Ammon's horn (tissue), 1 donor: ENCODE measurements at places on chromosomes 16 and 17.
A peak's percentile ranks its signal among the peaks of the same experiment; 100 is the strongest.

- no peak for DNase-seq
Observed at GRCh38 chr17:40450175-40450574, 6.9 kb downstream of the IGFBP4 start.

DNA sequence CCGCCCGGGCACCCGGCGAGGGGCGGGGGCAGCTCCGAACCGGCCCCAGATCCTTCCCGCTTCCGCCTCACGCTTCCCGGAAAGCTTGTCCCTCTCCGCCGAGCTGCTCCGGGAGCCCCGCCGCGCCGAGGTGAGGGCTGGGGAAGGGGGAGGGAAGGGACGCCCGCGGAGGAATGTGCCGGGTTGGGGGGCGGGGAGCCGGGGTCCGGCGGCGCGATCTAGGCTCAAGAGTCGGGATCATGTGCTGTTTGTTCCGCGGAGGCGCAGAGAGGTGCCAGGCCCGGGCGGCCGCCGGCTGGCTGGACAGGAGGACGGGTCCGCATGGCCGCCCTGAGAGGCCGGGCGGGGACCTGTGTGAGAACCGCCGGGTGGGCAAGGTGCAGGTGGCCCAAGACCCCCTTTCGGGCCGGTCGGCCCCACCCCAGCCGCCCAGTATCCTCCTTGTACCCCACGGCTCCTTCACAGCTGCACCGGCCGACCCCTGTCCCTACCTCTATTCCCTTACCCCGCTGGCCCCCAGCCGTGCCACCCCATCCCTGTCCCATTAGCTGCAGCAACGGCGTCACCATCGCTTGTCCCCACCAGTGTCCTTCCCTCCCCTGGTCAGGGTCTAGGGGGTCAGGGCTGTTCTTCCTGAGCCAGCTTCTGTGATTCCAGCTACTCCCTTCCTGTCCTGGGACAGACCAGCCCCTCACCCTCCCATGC lies 429 bp downstream of the KIF1C start:
- no peak for DNase-seq

GRCh38 chr17:80794281-80795089 lies 197.2 kb upstream of the CHMP6 start:
- no peak for DNase-seq

DNA sequence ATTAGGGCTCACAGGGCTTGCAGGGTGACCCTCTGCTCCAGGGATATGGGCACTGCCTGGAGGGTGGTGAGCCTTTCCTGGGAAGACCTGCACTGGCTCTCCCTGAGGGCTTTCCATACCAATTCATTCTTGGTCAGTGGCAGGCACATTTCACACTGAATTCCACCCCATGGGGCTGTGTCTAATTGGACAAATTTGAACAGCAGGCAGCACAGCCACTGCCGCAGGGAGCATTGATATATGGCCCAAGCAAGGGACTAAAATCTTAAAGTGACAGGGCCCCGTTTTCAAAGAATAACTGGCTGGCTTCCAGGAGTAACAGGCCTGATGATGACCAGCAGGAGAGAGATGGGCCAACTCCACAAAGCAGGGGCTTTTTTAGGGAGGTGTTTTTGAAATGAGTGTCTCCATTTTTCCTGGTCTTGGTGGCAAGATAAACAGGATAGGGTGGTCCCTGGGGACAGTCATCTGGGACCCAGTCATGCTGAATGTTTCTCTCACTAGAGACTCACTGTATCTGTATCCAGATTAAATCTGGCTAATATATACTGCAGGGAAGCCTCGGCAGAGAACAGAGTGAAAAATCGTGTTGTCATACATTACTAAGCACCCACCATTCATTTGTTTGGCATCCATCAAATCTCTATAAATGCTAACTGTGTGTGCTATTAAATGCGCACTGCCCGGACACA lies 74.1 kb upstream of the TBX2 start:
- DNase-seq, result no peak

GRCh38 chr17:19417611-19418010 lies 6.6 kb downstream of the RNF112 start:
- DNase-seq, result no peak

GRCh38 chr16:30628628-30629540 lies 18.7 kb upstream of the ZNF689 start:
- peak; percentile 86 for DNase-seq

GRCh38 chr17:2202996-2203575 lies 100.5 kb downstream of the SMG6 start:
- peak; percentile 55 for DNase-seq

GRCh38 chr17:74822335-74822938 lies 37.2 kb downstream of the GRIN2C start:
- no peak for DNase-seq

GRCh38 chr17:30969989-30970830 lies 629 bp upstream of the RNF135 start:
- no peak for DNase-seq

DNA sequence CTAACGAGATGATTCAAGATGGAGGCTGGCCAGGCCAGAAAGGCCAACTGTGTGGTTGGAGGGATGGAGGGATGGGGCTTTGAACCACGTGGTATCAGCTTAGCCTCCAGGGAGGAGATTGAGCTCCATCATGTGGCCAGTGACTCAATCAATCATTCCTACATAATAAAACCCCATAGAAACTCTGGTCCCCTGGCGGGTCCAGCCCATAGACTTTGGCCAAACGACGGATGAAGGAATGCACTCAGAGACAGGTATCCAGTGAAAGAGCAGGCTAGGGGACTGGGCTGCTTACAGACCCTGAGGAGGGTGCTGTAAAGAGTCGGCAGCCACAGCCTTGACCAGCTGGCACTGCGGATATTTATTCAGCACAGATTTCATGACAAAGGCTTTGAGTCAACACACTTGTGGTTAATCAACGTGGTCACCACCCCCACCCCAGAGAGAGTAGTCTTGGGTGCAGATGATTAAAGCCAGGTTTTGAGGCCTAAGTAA lies 308.7 kb upstream of the TNRC6C start:
- no peak for DNase-seq

DNA sequence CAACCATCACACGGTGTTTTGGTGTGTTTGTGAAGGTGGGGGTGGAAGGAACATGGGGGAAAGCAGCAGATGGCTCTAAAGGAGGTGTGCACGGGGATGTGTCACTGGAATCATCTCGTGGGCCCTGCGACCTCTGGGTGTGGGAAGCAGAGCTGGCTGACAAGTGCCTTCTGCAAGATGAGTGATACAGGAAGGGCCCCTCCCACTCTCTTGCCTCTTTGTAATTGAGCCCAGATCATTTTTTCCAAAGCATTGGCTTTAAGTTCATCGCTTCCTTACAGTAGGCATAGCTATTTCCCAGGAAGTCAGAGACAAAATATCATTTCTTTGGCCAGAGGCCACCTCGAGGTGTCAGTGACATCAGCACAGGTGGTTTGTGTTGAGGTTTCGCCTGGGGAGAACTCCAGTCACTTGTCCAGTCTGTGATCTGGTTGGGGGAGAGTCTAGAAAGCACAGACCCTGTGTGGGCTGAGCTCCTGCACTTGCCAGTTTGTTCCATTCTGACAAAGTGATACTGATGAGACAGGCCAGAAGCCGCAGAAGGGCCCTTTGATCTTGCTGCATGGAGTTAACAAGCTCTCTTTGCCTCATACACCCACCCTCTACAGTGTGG lies 20.6 kb upstream of the SNTB2 start:
- DNase-seq, result no peak

DNA sequence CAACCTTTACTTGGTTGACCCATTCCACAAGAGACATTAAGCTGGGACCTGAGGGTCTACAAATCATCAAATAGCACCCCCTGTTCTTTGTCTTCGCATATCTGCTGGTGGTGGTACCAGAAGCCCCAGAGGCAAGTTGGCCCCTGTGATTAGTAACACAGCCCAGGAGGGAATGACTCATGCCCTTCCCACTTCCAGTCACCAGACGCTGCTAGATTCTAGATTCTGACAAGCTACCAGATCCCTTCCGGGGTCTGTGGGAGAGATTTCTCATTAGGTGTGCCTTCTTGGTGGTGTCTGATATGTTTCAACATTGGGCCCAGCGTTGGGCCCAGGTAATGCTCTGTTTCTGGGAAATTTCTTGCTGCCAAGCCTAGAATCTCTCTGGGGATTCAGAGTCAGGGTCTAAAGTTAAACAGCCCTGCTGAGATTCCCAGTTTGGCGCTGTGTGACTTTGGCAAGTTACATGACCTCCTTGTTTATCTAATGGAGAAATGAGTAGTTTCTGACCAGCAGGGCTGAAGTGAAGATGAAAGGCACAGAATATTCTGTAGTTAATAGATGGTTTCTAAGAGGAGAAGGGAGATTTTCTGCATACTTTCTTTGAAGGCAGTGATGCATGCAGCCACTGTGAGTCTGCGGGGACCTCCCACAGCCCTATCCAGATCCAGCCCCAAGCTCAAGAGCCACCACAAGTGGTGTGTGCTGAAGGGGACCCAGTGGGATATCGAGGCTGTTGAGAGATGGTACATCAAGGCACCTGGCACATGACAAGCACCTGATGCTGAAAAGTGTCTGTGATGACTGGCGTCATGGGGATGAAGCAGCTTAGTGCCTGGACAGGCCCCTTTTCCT lies 3.9 kb downstream of the TRPV2 start:
- DNase-seq, result no peak

DNA sequence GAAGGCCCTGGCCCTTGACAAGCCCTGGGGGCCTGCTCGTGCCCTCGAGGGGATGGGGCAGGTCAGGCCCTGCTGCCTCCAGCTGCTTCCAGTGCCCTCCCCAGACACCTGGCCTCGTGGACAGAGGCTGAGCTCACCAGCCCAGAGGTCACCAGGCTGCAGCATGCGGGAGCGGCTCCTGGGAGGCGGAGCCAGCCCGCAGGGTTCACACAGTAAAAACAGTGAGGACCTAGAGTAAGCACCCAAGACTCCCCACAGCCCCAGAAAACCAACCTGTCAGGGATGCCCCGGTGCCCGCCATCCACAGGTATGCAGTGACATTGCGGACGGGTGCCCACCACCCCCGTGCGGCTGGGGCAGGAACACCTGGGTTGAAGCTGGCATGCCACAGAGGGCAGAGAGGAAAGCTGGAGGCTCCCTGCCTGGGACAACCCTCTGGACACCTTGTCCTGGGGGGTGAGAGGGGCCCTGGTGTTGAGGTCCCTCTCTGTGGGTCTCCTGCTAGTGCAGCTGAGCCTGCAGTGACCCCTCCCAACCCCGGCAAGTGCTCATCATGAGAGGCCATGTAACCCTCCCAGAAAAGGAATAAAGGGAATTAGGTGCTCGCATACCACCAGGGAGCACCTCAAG lies 62.1 kb downstream of the LMF1 start:
- DNase-seq, result no peak

DNA sequence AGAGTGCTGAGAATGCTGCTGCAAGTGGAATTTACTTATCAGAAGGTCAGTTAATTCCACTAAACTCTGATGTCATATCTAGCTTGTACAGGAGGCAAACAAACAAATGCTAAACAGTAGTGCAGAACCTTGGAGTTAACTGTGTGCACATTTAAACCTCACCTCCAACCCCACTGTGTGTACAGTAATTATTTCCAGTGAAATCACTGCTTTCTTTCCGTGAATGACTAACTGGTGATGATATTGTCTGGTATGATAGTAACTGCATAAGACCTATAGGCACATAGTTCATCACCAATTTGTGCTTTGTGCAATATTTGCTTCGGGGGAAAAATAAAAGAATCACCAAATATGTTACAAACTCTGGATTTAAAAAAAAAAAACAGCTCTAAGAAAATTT lies 492.5 kb upstream of the HSBP1 start:
- DNase-seq, result no peak

GRCh38 chr16:50999181-50999580 lies 151.9 kb downstream of the SALL1 start:
- DNase-seq, result no peak

- DNase-seq, result no peak
Observed at GRCh38 chr16:49574826-49575225, 201.2 kb downstream of the C16orf78 start.

GRCh38 chr17:9151091-9151490 lies 129.8 kb downstream of the NTN1 start:
- DNase-seq, result peak; percentile 11

DNA sequence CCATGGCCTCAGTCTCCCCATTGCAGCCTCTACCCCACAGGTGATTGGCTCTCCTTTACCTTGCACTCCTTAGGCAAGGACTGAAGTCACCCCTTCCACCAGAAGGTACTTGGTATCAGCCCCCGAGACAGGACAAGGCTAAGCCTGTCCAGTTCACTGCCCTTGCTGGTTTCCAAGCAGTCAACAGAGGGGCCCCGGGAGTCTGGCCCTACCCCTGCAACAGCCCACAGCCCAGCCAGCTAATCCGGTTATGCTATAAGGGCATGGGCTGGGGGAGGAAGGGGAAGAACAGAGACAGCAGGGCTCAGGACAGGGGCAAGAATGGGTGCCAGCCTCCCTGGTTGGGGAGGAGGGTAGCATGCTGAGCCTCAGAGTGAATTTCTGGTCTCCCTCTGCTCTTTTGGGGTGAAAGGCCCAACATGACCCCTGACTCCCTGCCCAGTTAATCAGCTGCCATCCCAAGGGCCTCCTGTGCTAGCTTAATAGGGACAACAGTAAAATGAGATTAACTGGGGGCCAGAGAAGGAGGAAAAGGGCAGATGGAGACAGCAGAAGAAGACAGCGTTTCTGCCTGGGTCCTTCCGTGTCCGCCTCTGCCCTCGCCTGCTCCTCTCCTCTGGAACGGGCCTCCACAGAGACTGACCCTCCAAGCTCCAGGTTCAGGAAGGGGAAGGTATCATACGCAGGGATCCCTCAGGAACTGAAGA lies 10.7 kb downstream of the DLG4 start:
- no peak for DNase-seq

DNA sequence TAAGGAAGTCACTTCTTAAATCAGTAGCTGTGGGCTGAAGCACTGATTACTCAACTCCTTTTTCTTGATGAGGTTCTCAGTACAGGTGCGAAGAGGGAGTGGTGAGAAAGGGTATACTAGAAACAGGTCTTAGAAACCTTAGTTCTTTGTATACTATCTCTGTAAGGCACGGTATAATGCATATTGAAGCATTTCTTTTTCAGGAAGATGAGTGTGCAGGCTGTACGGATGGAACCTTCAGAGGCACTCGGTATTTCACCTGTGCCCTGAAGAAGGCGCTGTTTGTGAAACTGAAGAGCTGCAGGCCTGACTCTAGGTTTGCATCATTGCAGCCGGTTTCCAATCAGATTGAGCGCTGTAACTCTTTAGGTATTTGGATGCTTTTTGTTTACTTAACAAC lies 39.2 kb downstream of the CYLD start:
- DNase-seq, result no peak

GRCh38 chr16:78476615-78477014 lies 377.2 kb downstream of the WWOX start:
- DNase-seq, result no peak

- no peak for DNase-seq
Observed at GRCh38 chr16:86682219-86682904, 104.0 kb downstream of the FOXL1 start.
